Fibroblast of mammary gland (primary cell): ENCODE measurements at places on chromosomes 2 and 18.

GRCh38 chr2:86301009-86301408 is 36.4 kb downstream of the REEP1 start:
- DNase-seq, result no peak

- no peak for DNase-seq
Measured at GRCh38 chr2:36178384-36178783, 177.2 kb upstream of the CRIM1 start.

DNA sequence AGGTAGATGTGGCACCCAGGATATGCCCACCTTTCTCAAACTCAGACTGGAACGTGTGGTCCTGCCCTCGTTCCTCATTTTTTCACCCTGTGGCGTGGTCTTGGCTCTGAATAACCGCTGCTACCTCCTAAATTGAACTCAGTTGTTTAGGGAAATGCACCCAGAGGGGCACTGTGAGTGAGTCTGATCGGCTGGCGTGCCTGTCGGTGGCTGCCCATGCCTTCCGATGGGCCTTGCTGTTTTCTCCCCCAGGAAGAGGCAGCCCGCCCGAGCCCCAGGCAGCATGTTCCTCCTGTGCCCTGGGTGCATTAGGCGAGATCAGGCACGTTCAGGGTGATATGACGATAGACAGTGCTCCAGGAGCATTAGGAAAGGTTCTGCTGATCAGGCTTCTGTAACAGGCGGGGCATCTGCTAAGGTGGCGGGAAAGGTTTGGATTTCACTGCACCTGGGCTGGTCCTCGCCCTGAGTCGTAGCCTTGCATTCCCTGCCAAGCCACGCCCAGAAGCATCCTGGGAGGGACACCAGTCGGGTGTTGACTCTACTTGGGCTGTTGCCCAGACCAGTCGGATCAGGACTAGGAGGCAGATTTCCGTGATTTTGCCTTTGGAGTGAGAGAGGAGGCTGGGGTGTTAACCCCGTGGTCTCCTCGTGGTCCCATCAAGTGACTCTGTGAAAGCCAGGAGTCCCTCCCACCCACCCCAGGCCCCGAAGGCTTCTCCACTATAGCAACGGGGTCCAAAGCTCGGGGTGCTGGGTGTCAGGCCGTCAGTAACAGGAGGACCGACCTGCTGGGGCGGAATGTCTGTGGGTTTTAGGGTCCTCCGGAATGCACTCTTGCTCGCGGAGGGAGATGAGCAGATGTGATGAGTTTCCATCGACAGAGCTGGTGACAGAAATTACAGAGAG is 75.1 kb downstream of the SH3BP4 start:
- peak; percentile 72 for DNase-seq

- no peak for DNase-seq
Measured at GRCh38 chr2:164141271-164141670, 405.5 kb upstream of the FIGN start.

- peak; percentile 69 for DNase-seq
Measured at GRCh38 chr18:22279741-22280452, 110.5 kb downstream of the GATA6 start.

DNA sequence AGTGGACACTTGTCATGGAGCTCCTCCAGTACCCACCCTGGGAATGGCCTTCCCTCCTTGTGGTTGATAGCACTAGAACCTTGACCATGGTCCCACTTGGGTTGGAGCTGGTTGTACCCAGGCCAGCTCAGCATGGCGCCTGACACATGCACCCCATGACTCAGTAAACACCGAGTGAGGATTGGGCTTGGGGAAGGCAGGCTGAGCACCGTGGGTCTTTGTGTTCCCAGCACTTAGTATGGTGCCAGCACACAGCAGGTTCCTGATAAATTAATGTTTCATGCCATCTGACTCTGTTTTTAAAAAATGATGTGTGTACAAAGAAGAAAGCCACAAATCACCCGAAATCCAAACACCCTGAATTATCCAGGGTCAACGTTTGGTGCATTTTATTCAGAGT is 69.8 kb downstream of the CIB4 start:
- no peak for DNase-seq

DNA sequence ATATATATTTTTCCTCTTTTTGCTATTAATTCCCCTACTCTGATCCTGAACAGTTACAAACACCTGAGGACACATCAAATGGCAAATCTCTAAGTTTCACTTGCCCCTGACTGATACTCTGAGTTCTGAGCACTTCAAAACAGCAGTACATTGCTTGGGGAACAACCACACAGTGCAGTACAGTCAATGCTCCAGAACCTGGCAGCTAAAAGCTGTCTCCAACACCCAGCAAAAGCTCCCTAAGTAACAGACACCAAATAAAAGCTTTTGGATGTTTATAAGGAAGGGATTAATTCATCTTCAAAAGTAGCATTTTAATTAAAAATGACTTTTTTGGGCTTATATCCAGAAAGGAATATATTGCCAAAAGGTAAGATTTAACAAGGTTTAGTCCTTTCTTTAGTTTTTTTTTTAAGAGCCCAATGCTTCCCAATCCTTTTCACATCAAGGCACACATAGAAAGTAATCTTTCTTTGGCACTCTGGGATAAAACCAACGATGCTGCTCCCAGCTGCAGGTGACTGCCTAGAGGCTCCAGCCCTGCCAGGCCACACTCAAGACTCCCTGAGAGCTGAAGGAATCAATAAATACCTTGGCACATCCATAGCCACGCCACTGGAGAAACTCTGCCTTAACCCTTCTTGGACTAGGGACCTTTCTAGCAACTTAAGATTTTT is 164.9 kb upstream of the ZFP36L2 start:
- no peak for DNase-seq

DNA sequence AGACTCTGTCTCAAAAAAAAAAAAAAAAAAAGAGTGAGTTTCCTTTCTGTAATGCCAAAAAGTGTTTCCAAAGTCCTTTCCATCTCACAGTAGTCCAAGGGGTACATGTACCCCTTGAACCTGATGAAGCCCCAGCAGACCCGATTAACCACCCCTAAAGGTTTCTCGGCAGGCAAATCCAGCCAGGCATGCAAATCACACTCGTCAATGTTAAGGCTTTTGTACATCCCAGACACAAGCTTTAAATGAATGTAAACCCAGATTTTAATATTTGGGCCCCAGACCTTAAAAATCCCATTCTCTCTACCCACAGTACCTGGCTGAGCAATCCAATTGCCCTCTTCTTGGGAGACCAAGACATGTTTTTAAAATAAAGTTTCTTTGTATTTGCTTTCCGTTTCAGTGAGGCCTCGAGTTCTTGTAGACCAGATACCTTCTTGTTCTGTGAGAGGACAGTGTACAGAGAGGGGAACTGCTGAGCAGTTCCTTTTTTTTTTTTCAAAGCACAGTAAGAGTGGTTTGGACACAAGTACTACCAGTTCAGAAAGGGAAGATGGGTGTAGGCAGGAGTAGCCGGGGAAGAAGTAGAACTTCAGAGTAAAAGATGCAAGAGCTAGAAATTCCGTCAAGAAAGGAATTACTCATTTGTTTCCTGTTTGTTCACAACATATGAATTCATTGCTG is at the start of gene NLRC4:
Gene NLRC4 (minus strand): TSS at position 465 of the 684 bp plus-strand sequence. CDS start 8,111 bp downstream, outside the sequence.
- DNase-seq, result no peak

DNA sequence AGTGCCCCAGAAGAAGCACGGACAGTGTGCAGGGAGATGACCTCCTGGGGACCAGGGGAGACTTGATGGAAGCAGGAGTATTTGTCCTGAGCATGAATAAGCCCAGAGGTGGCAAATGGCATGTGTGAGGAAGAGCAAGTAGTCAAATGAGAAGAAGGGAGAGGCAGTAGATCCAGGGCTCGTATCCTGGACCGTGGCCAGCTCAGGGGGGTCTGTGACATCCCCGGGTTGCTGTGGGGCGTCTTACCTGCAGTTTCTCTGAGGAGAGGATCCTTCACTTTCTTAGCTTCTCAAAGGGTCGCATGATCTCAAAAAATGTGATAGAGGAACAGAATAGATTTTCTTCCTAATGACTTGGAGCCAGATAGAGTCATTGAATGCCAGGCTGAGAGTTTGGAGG is 57.0 kb upstream of the FOSL2 start:
- DNase-seq, result no peak

GRCh38 chr2:138323382-138324067 is 178.0 kb upstream of the SPOPL start:
- DNase-seq, result no peak

DNA sequence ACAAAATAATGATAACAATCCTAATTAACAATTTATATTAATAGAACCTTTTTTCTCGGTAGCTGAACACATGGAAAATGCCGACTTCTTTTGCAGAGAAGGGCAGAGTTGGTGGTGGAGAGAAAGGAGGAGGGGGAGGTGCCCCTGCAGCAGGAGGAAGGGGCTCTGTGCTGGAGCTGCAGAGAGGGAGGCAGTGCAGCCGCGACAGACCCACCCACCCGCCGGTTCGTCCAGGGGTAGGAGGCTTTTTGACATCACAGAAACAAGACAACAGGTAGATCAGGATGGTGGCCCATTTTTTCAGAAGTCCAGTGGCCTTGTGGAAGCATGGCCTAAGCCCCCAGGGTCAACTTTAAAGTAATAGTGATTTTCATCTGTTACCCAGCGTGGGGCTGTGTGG is 321.1 kb upstream of the SALL3 start:
- no peak for DNase-seq

GRCh38 chr2:68031542-68032160 is 31.2 kb downstream of the C1D start:
- peak; percentile 70 for DNase-seq

GRCh38 chr2:1488851-1489250 is 75.6 kb downstream of the TPO start:
- DNase-seq, result no peak

- no peak for DNase-seq
Measured at GRCh38 chr2:83475371-83475770, 983.7 kb downstream of the SUCLG1 start.

GRCh38 chr18:44508474-44508873 is 172.2 kb upstream of the SETBP1 start:
- no peak for DNase-seq

DNA sequence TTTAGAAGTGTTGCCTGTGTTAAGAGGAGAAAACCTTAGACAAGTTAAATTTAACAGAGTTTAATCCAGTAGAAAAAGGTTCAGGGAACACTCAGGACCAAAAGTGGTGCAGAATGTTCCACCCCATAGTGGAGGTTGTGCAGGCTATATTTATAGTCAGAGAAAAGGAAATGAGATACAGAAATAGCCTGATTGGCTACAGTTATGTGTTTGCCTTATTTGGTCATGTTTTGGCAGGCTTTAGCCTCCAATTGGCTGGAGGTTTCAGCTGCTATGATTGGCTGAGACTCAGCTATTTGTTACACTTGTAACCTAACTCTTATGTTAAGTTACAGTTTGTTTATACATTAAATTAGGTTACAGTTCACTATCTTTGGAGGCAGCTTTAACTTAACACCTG is 4.2 kb downstream of the STAMBP start:
- DNase-seq, result peak; percentile 45

DNA sequence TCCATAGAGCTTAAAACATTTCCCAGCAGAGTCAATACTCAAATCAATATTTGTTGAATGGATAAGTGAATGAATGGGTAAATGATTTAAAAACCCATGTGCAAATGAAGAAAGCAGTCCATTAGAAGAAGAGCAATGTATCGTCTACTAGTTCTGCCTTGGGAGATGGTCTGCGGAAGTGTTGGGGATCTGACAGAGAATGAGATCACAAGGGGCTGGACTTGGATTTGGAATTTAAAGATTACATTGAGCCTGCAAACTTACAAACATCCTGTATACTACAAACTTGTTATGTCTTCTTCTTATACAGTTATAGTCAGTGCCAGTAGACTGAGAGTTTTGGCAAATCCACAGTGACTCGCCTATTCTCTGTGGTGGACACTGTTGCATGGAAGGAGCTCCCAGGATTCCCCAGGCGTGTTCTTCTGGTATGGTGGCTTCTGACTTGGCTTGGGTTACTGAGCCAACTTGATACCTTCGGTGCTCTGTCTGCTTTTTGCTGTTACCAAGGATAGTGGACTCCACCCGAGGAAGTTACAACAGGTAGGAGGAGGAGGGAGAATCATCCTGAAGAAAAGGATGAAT is 163.3 kb upstream of the SERPINE2 start:
- no peak for DNase-seq

DNA sequence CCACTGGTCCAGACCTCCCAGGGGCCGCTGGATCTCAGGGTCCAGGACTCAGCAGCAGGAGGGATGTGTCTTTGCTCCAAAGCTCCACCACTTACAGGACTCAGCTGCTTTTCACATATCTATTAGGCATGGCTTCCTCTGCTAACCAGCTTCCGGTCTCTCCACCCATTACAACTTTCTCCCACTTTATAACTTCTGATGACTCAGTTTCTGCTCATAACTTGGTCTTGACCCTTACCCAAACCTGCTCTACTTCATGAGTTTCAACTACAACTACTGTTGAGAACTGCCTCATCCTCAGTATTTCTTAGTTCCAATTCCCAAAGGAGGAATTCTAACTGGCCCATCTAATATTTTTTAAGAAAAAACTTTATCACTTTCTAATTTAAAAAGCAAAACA is 17.2 kb downstream of the SULT1C2 start:
- peak; percentile 67 for DNase-seq

DNA sequence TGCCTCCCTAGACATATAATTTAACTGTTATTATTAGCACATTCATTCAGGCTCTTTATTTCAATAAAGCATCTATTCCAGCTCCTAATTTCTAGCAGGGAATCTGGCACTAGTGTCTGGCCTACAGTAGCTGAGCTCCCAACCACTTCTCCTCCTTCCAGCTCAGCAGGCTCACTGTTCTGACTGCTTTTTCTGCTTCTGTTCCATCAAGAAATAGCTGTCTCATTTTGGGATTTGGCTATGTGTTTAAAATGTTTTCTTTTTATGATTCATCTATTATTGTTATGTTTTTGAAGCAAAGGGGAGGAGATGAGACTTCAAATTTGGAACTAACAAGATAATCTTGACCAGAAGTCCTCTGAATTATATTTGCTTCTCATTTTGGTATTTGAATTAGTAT is 172.7 kb upstream of the SMAD7 start:
- peak; percentile 13 for DNase-seq

GRCh38 chr2:126888046-126888445 is 10.6 kb upstream of the TEX51 start:
- DNase-seq, result no peak

- DNase-seq, result peak; percentile 31
Measured at GRCh38 chr2:223545830-223546229, 56.3 kb downstream of the SCG2 start.

DNA sequence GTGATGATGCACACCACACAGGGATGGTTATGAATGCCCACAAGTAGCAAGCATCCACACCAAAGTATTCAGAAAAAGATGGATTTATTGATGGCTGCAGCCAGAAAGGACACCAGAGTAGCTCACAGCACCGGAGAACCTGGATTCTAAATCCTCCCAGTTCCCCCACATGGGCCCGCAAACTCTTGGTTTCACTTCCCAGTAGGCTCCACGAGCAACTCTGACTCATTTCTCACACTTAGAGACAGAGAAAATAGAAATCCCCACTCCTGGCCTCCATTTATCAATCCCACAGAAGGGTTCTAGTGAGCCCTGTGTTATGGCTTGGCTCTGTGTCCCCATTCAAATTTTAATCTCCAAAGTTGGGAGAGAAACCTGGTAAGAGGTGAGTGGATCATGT is 426.7 kb upstream of the MYT1L start:
- no peak for DNase-seq
